ENCODE measurements at places on chromosomes 13 and 19.

DNA sequence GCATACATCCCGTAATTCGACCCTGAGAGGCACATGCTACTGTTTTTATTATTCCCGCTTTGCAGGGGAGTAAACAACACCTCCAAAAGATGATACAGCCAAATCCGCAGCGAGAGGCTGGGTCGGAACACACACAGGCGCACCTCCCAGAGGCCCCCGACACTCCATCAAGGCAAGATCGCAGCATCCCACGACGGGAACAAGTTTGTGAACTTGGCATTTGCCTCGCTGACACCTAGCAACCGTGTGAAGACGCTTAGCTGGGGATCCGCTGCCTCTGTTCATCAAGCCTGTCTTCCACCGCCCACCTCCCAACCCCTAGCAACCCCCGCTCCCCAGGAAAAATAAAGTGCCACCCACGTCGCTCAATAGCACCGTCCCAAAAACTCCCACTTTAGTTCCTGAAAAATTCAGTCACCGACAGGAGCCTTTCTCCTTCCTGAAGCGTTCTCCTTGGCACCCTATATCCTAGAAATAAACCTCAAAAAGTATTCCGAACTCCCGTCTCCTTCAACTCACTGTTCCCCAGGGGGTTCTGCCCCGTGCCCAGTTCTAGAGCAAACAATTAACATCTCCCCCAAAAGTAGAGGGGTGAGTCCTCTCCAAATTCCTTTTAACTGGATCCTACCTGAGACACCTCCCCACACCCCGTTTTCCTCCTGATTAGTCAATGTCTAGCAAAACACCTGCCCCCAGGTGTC lies 1.7 kb downstream of the GNG7 start:
- no peak for DNase-seq

DNA sequence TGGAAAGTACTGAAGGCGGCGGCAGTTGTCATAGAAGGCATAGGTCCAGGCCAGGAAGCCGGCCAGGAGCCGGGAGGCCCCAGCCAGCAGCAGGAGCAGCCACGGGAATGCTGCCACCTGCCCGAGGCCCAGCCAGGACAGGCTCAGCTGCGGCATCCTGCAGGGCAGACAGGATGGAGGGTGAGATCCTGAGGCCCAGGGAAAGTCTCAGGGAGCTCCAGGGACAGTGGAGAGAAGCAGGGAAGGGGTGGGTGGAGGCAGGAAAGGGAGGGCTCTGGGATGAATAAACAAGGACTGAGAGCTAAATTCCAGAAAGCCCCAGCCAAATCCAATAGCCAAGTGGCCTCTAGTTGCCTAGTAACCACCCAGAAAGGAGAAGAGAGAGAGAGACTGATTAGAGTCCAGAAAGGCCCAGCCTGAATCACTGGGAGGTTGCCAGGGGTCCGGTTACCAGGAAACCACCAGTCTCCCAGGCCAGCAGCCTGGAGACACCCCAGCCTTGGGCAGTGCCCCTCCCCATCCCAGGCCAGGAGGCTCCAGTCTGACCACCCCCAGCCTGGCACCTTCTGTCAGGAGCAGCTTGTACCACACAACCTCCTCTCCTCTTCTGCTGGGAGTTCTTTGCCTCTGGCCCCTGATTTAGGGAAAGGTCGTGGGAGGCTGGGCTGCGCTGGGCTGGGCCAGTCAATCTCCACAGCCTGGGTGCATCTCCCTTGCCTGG lies 7.5 kb upstream of the OR10H5 start:
- DNase-seq: peak; percentile 89

DNA sequence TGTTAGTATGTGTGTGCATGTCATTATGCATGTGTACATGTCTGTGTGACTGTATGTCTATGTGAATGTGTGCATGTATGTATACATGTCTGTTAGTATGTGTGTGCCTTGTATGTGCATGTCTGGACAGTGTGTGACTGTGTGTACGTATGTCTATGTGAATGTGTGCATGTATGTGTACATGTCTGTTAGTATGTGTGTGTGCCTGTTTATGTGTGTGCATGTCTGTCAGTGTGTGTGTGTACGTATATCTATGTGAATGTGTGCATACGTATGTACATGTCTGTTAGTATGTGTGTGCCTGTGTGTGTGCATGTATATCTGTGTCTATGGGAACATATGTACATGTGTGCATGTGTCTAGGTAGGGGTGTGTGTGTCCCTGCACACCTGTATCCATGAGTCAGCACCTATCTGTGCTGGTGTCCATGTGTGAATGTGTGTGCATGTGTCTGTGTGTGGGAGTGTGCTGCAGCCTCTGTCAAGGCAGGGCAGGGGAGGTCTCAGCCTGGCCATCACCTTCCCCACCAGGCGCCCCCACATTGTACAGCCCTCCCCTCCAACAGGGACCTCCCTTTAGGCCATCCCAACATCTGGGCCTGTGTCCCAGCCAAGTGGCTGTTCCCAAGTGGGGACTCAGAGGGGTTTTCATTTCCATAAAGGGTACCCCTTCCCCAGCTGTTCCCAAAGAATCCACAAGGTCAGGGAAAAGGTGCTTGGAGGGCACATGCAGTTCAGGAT lies 4.4 kb downstream of the GAS6 start:
- no peak for DNase-seq

DNA sequence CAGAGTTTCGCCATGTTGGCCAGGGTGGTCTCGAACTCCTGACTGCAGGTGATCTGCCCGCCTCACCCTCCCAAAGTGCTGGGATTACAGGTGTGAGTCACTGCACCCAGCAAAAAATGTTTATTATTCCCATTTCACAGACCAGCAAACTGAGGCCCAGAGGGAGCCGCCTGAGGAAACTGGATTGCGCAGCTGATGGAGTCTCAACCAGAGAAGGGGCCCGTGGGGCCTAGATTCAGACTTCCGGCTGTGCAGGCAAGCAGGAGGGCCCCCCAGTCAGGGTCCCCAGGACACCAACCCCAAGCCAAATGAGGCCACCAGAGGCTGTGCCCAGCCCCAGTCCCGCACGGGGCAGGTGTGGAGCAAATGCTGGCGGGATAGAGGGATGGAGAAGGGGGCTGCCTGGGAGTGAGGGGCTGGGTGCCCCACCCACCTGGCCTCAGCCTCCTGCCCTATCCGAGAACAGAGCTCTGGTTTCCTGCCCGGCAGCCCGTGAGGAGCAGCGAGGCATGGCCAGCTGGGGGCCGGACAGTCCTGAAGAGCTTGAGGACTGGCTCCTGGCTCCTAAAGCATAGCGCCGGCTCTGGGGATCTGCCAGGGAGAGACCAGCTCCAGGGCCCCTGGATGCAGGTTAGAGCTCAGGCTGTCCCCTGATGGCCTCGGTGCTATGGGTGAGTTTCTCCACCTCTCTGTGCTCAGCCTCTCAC lies 22.0 kb downstream of the MISP start:
- DNase-seq: no peak

DNA sequence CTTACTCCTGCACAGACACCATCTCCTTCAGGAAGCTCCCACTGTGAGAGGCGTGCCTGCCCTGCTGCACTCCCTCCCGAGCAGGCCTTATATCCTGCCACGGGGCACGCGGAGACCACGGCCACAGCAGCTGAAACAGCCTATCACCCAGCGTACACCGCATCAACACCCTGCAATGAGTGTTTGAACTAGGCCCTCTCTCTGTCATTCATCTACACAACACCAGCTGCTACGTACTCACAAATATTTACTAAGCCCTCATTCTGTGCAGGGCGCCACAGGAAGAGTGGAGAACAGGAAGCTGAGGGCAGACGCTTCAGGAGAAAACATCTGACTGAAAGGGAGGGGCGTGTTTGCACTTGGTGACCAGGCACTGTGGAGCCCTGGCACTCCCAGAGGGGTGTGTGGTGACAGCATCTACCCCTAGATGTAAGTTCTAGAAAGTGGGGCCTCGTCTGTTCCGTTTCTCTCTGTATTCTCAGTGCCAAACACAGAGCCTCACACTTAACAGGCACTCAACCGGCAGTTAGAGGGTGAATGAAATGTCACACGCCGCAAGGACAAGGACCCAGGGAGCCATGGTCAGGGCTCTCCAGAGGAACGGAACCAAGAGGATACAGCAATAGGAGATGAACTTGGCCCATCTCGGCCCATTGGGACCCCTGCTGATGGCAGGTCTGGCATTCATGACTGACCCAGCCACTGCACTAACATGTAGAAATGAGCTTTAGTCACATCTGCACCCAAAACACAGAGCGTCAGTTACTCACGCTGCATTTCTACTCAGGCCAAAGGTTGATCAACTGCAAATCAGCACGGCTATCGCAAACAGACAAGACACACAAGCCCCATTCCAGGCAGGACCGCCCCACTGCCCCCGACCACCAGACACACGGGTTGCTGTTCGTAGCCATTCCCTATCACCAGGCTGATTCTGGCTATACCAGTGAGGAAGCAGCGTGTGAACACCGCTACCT lies 15.7 kb downstream of the RANBP3 start:
- DNase-seq: no peak

GRCh38 chr19:31214086-31214485 lies 135.2 kb downstream of the TSHZ3 start:
- DNase-seq: peak; percentile 76

DNA sequence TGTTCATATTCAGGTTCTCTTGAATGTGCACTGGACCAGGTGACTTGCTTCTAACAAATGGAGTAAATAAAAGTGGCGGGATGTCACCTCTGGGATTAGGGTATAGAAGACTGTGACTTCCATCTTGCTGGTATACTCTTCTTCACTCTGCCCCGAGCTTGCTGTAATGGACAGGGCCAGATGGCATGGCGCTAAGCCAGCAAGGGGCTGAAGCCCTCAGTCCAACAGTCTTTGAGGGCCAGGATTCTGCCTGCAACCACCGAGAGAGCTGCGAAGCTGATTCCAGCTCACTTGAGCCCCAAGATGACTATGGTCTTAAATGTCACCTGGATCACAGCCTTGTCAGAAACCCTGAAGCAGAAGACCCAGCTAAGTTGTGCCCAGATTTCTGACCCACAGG lies 600.0 kb downstream of the FGF9 start:
- no peak for DNase-seq

DNA sequence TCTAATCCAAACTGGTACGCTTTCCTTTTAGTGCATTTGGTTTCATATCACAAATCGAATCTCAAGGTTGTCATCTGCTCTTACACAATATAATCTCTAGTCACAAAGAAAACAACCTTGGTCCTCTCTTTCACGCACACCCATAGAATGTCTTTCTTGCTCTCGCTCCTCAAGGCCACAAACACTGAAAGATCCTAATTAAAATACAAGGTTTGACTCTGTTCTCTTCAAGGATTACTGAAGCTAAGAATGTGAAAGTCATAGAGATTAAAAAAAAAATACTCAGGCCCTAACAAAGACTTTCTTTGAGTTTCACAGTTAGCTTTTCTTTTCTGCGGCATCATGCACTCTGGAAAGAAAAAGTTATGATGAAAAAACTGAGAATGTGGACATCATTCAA lies 891.5 kb downstream of the EFNB2 start:
- DNase-seq: no peak

DNA sequence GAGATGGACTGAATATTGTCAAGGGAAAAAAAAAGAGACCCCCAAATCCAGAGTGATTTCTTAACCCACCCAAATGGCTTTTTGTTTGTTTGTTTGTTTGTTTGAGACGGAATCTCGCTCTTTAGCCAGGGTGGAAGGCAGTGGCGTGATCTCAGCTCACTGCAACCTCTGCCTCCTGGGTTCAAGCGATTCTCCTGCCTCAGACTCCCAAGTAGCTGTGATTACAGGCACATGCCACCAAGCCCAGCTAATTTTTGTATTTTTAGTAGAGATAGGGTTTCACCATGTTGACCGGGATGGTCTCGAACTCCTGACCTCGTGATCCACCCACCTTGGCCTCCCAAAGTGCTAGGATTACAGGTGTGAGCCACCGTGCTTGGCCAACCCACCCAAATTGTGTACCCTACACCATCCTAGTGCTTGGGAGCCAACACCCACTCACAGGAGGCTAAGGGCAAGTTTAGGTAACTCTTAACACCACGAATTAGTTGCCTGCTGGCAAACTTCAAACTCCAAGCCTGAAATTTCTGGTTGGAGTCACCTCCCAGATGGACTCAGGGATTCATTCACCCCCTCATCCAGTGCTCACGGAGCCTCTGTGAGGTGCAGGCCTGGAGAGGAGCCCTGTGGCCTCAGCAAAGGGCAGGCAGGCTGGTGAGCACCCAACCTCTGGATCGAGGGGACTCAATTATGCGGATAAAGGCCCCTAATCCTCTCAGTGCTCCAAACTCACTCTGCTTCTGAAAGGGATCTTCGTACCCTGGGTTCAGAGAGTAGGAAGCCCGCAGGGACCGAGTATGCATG lies 37.6 kb downstream of the ACTN4 start:
- DNase-seq: no peak

DNA sequence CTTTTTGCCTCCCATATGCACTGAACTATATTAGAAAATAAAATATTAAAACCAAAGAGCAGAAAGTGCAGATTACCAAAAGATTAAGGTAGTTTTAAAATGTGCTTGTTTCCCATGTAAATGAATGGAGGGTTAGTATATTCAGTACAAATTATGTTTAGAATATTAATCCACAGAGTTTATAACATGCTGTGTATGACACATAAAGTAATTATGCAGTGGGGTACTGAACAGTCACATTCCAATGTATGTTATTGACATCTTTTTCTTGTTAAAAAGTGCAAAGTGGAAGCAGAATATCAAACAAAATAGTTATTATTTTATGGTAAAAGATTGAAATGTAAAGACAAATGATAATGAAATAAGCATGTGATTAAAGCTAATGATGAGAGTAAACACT lies 79.3 kb downstream of the GPC6 start:
- no peak for DNase-seq

- DNase-seq: no peak
Measured at GRCh38 chr13:71540098-71540497, 326.9 kb downstream of the DACH1 start.

GRCh38 chr13:32001154-32001768 lies 30.3 kb upstream of the FRY start:
- no peak for DNase-seq

DNA sequence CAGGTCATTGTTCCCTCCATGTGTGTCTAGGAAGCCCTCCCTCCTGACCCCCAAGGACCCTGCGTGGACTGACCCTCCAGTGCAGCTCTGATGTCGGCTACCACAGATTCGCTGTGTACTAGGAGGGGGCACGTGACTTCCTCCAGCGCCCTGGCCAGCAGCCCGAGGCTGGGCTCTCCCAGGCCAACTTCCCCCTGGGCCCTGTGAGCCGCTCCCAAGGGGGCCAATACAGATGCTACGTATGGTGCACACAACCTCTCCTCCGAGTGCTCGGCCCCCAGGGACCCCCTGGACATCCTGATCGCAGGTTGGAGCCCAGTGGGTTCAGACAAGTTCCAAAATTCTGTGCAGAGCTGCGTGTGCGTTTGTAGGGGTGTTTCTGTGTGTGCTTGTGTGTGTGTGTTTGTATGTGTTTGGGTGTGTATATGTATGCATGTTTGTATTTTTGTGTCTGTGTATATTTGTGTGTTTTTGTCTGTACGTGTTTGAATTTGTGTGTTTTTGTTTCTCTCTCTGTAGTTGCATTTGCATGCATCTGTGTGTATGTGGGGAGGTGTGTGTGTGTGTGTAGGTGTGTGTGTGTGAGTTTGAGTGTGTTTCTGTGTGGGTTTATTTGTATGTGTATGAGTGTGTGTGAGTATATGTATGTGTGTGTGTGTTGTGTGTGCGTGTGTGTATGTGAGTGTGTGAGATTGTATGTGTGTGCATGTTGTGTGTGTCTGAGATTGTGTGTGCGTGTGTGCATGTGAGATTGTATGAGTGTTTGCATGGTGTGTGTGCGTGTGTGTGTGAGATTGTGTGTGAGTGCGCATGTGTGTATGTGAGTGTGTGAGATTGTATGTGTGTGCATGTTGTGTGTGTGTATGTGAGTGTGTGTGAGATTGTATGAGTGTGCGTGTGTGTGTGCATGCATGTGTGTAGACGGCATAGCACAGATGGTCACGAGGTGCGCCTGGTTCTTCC lies 21.4 kb upstream of the LILRA2 start:
- DNase-seq: peak; percentile 73

GRCh38 chr19:9431475-9431874 lies 3.9 kb downstream of the ZNF266 start:
- DNase-seq: no peak
